ENCODE measurements at places on chromosomes 11 and 22.

DNA sequence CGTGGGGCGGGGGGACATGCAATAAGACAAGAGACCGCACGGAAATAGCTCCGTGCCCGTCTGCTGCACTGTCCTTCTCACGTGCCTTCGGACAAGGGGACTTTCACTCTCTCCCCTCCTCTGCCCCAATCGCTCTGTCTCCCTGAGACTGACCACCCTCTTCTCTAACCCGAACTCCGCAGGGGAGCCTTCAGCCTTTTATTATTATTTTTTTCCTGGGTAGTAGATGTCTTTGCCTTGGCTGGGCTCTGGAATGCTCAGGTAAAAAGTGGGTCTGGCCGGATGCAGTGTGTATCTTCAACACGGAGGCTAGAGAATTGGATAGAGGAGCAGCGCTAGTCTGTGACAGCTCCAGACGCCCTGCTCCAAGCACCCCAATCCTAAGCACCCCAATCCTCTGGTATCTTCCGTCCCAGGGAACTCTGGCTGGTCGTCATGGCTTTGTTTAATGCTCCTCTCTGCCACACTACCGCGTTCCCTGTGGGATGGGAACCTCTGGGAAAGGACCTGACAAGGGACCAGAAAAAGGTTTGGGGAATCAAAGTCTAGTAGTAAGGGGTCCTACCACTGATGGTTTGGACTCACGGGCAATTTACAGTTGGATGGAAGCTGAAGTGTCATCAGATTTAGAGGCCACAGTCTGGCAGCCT, 25.1 kb upstream of the ROBO3 start:
- no peak for DNase-seq

DNA sequence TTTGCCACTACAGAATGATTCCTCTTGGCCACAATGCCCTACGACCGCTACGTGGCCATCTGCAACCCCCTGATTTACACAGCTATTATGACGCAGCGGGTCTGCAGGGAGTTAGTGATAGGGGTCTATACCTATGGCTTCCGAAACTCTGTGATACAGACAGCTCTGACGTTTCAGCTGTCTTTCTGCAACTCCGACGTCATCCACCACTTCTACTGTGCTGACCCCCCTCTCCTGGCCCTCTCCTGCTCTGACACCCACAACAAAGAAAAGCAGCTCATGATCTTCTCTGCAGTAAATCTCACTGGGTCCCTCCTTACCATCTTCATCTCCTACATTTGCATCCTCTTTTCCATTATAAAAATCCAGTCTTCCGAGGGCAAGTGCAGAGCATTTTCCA, 52.3 kb upstream of the OR5P2 start:
- DNase-seq = no peak

DNA sequence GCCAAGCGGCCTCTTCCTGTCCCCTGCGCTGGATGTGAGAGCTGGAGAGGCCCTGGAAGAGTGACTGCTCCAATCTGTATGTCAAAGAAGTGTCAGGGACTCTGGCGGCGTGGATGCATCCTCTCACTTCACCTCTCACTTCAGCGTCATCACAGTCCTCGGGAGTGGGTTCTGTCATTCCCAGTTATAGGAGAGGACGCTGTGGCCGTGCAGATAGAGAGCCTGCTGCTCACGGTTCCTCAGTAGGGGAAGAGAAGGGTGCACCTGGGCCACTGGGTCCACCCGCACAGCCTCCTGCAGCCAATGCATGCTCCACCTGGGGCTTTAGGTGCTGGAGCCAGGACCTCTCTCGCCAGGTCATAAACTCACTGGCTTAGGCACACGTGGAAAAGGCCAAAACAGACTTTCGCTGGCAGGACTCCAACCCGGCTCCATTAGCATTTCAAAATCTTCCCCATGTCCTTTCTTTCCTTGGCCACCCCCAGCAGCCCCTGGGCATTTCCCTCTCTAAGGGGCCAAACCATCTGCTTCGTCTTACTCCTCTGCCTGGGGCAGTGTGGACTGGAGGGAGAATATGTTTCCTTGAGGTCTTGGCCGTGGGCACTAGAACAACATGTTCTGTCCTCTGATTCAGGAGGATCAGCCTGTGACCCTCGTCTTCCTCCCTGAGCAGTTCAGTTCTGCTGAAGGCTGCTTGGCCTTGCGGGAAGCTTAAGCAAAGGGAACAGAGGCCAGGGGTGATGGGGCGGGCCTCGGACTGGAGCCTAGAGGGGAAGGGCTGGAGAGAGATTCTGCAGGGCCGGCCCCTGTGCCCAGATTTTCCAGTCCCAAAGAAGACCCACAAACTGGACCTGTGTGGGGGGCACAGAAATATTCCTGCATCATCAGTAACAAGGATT, 57.8 kb downstream of the ST14 start:
- no peak for DNase-seq

- no peak for DNase-seq
Measured at GRCh38 chr11:99988471-99988837, 698.6 kb upstream of the ARHGAP42 start.

DNA sequence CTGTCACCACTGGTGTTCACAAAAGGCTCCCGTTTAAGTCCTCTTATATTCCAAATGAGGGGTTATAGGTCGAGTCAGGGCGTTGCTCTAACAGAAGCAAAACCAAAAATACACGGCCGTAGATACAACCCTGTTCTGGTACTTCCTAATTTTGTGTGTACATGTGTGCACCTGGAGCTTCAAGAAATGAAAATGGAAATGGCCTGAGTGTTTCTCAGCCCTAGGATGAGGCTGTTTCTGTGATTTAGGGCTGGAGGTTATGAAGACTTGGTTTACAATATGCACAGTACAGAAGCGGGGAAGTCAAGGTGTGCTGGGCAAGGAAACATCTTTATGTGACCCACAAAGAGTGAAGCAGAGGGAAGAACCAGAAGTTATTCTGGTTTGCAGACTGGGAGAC, 110.4 kb upstream of the OR4B1 start:
- DNase-seq = no peak

- peak; percentile 79 for DNase-seq
Measured at GRCh38 chr22:17258015-17258787, 39.0 kb upstream of the ADA2 start.

DNA sequence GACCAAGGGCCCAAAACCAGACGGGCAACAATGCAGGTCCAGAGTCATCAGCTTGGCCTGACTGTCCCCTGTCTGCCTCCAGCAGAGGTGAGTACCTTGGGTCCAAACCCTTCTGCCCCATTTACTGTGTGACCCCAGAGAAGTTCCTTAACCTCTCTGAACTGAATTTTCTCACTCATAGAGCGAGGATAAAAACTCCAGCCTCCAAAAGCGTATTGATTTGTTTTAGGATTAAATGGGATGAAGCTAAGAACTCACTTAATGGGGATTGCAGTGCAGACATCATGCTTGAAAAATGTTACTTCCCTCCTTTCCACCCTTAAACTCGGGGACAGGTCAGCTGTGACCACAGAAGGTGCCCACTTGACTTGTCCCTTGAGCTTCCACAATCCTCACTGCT, 22.6 kb downstream of the IGLL1 start:
- no peak for DNase-seq

GRCh38 chr11:93921695-93922468, 71.5 kb upstream of the VSTM5 start:
- peak; percentile 49 for DNase-seq

- peak; percentile 33 for DNase-seq
Measured at GRCh38 chr11:61917334-61918109, at the start of gene RAB3IL1. TSS of gene RAB3IL1 (minus strand) at chr11:61917566. CDS start at chr11:61917367, 199 bp downstream.

- no peak for DNase-seq
Measured at GRCh38 chr22:20607157-20607907, 99.9 kb downstream of the MED15 start.

GRCh38 chr11:103546236-103546635, 437.0 kb downstream of the DYNC2H1 start:
- DNase-seq = no peak

GRCh38 chr22:44611880-44612496, 90.0 kb upstream of the PRR5 start:
- DNase-seq = no peak

GRCh38 chr11:117188620-117189081, 10.1 kb downstream of the SIDT2 start:
- no peak for DNase-seq

DNA sequence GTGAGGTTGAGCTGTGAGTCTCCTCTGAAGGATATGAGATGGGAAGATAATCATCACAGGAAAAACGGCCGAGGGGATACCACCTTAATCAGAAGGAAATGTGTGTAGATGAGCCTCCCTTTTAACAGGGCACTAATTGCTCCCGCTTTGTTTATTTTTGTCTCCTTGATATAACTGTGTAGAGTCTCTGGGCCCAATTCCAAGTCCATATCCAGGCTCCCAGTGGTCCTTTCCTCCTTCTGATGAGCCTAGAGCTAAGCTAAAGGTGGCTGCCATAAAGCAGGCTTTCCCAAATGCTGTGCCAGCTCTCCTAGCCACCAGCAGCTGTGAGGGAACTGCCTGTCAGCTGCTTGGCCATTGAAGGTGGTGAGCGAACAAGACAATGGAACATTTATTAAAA, 17.1 kb upstream of the CCDC90B start:
- DNase-seq = no peak

DNA sequence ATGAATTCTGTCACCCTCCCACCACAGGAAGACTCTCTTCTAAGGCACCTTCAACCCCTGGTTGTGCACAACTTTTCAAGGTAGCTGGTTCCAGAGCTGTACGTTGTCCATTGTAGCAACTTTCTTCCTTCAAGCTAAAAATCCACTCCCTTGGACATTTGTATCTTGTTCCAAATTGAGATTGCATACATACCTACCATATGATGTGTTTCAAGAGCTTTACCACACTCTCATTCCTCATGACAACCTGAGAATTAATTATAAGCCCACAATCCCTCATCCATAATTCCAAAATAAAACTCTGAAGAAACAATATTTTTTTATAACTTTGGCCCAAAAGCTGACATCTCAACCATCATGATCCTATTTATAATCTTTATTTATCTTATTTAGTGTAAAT, 3.0 kb downstream of the OR52W1 start:
- no peak for DNase-seq

DNA sequence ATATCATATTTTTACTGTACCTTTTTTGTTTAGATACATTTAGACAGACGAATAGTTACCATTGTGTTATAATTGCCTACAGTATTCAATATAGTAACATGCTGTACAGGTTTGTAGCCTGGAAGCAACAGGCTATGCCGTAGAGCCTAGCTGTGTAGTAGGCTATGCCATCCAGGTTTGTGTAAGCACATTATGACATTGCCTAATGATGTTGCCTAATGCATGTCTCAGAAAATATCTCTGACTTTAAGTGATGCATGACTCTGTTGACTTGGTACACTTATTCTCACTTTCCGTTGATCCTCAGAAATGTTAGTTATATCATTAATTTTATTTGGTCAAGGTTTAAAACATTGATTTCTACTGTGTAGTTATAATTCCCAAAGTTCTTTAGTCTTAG, 39.9 kb downstream of the OR2AT4 start:
- DNase-seq = no peak

DNA sequence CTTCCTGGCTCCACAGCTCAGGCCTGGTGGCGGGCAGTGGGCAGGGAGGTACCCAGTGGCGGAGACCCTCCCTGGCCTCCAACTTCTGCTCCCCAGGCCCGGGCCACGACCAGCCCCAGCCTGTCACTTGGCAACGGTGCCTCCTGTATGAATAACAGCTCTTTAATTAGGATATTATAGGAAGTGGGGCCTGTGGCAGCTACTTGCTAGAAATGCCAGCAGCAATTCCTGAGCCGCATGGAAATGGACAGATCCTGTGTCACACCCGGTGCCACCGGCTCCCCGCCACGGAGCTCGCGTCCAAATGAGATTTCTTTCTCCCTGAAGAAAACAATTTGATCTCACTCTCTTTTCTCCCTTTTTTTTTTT, 104.5 kb downstream of the CHST1 start:
- DNase-seq = no peak

GRCh38 chr22:28734393-28734792, 7.2 kb downstream of the CHEK2 start:
- DNase-seq = no peak

GRCh38 chr22:30284172-30284571, 5.1 kb downstream of the CASTOR1 start:
- no peak for DNase-seq

DNA sequence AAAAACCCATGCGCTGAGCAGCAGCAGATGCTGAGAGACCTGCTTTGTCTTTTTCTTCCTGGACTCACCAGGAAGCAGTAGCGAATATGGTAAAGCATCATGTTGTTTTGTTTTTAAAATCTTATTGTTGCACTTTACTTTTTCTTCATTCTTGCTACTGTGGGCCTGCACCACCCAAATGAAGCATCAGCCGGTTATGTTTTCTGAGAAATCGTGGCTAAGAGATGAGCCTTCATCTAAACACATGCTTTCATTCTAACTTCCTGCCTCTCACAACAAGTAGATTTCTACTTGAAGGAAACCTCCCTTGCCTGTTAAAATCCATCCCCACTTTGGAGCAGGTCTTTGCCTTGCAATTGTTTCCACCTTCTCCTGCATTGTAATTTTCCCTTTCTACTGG, 1025.9 kb downstream of the NTM start:
- no peak for DNase-seq

- no peak for DNase-seq
Measured at GRCh38 chr11:117859488-117860112, 16.9 kb downstream of the FXYD6 start.

- no peak for DNase-seq
Measured at GRCh38 chr11:118086913-118087768, at the start of gene SMIM35. TSS of gene SMIM35 (minus strand) at chr11:118086963. CDS start at chr11:118086757, 206 bp downstream.

Measured in activated CD4-positive, alpha-beta T cell treated with anti-CD3 and anti-CD28 coated beads for 36 hours (primary cell).